ENCODE measurements at places on chromosomes 7 and 10.

DNA sequence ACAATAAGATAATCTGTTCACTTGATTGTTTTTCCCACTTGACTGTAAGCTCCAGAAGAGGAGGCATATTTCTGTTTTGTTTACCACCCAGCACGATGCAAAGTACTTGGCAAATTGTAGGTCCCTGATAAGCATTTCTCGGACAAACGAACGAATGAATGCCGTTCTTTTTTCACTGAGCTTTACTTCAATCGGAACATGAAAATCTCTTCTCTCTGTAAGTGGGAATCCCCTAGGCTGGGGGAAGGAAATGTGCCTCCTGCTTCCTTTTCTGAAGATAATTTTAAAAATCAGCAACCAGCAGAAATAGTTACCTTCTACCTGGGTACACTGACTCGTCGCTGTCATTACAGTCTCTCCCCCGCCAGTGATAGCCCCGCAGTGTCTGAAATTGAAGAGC, 102.9 kb downstream of the AOAH start:
- DNase-seq: no peak

GRCh38 chr10:70480239-70480861, 1.8 kb downstream of the PALD1 start:
- DNase-seq: no peak

GRCh38 chr10:124997771-124998623, 56.1 kb downstream of the ZRANB1 start:
- DNase-seq: no peak

GRCh38 chr7:18828260-18828993, 289.0 kb downstream of the TWIST1 start:
- no peak for DNase-seq

GRCh38 chr7:48301201-48301600, 129.9 kb downstream of the ABCA13 start:
- no peak for DNase-seq

All from SW480 (cell line).